ENCODE measurements at places on chromosomes 6 and 20.

GRCh38 chr6:112683926-112684325 is 336.8 kb downstream of the RFPL4B start:
- no peak for DNase-seq

DNA sequence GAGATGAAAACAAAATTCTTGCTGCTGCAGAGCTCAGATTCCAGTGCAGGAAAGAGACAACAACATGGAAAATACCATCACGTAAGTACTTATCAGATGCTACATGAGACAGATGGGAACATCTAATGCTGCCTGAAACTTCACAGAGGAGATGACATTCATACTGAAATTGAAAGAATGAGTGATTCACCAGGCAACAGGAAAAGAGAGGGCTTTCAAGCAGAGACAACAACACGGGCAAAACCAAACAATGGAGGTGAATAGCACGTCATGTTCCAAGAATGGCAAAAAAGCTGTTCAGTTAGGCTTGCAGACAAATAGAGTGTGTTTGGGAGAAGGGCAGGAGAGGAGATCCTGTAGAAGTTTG is 39.3 kb downstream of the GTF2H5 start:
- no peak for DNase-seq

GRCh38 chr6:65988006-65988405 is 281.0 kb upstream of the EYS start:
- no peak for DNase-seq

- no peak for DNase-seq
Observed at GRCh38 chr6:102411796-102412195, 1018.3 kb downstream of the GRIK2 start.

DNA sequence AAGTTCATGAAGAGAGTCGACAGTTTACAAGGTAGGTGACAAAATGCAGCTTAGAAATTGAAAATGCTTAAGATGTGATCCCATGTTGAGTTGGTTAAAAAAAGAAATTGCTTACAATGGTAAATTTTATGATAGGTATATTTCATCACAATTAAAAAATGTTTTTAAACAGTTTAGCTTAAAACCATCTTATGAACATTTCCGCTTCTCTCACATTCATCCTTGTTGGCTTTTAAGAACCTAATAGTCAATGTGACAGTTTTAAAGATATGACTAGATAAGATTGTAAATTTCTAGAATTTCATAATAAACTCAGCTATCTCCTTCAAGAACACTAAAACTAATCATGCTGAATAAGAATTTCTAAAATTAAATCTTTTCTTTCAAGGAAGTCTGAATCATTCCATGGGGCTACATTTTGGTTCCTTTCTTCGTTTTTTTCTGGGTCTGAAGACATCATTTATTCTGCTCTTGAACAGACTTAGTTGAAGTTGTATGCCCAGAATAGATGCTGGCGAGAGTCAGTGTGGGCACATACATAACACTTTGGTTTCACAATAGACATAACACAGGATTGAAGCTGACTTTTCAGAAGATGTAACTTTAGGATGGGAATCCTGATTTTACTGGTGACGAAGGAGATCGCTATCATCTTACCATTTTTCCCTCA is 35.9 kb upstream of the LTV1 start:
- DNase-seq = no peak

DNA sequence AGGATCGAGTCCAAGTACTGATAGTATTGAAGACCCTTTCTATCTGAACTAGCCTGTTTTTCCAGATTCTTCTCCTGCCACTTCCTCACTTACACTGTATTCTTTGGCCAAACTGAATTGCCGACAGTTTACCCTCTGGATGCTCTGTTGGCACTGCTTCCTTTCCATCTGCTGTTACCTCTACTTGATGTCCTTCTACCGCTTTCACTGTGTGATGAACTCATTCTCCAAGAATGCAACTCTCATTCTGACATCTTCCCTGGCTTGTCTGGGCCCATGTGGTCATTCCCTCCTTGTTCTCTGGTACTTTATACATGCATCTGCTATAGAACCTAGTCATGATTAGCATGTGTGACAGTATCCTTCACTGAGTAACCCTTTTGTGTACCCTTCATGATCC is 16.3 kb downstream of the RPRD1B start:
- no peak for DNase-seq

GRCh38 chr6:84332139-84333034 is 104.9 kb upstream of the CEP162 start:
- no peak for DNase-seq

DNA sequence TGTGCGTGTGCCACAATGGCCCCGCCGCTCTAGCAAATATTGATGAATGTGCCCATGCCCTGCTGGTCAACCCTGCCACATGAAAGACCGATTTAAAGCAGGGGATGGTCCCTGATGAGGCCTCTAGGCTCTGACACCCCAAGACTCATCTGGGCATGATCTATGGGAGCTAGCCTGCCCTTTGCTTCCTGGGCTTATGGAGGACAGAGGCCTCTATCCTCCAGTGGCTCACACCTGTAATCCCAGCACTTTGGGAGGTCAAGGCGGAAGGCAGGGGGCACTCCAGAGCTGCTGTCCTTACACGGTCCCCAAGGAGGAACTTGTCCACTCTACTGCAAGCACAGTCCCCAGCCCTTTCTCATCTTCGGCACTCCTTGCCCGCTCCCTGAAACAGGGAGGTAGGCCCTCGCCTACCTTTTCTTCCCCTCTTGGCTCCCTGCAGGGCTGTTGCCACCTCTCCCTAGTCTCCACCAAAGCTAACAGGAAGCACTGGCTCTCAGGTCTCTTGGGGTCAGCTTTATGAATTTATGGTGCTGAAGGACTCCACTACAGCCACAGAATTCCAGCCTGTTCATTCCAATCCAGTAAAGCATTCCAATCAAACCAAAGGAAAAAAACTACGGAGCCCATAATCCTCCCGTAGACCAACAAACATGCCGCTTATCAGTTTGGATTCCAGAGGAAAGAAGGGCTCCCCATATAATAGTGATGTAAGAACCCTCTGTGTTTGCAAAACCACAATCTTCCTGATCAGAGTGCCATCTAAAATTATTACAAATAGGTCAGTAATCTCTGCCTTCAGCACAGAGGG is 48.7 kb upstream of the FOXQ1 start:
- DNase-seq = no peak

- DNase-seq = no peak
Observed at GRCh38 chr6:148595550-148595949, 151.3 kb upstream of the UST start.

DNA sequence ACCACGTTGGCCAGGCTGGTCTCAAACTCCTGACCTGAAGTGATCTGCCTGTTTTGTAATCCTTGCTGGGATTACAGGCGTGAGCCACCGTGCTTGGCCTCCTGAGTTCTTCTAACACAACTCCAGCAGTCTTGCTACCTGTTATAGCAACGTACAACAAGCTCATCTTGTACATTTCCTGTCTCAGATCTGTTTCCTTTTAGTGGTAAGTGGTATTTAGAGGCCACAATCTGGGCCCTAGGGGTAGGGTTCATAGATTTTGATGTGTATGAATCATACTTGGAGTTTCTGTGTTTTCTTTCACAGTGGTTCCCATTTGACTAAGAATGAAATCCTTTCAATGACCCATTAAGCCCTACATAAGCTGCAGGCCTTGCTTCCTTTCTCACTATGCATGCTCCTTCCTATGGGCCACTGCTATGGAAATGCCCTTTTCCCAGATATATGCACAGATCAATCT is 27.1 kb upstream of the SYNCRIP start:
- DNase-seq = no peak

GRCh38 chr6:43779852-43780236 is 9.8 kb downstream of the VEGFA start:
- DNase-seq = no peak

- DNase-seq = no peak
Observed at GRCh38 chr6:131950767-131951575, at the start of gene CCN2. CCN2 (minus strand) TSS chr6:131951372; CDS start chr6:131951172, 200 bp downstream.

DNA sequence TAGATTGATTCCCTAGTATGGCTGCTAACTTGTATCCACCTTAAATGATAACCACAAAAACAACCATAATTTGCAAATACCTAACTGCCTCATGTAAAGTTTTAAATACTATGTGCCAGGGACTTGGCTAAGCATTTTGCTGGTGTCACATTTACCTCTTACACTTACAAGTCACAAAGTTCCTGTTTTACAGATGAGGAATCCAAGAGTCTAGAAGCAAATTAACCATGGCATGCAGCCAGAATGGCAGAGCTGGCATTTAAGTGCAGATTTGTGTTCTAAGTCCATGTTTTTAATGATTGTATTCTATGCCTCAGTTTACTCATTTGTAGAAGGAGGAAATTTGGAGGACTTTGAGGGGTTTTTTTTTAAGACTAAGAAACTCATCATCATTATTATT is 696.7 kb downstream of the PTPRT start:
- no peak for DNase-seq

- no peak for DNase-seq
Observed at GRCh38 chr6:13874191-13874549, 50.6 kb upstream of the RNF182 start.

DNA sequence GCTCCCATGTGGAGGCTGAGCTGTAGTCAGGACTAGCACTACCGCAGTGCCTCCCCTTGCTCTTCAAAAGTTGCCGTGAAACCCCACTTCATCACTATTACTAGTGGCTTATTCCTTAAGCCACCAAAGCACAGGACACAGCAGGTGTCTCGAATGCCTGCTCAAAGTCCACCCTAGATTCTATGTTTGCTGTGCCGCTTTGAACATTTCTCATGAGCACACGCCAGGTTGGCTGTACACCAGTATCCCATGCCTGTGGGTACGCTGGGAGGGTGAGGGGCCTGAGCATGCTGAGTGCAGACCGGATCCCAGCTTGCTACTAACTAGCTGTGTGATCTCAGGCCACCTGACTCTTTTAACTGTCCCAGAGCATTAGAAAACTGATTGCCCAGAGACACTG is 335.8 kb upstream of the QKI start:
- no peak for DNase-seq

GRCh38 chr6:148747145-148747470 is 278 bp downstream of the UST start:
- DNase-seq = no peak

GRCh38 chr6:144897441-144897921 is 612.3 kb downstream of the UTRN start:
- no peak for DNase-seq

GRCh38 chr20:51861726-51862466 is 59.6 kb upstream of the SALL4 start:
- DNase-seq = no peak

GRCh38 chr20:40294175-40294574 is 394.9 kb downstream of the MAFB start:
- no peak for DNase-seq

Measured in activated CD4-positive, alpha-beta T cell treated with anti-CD3 and anti-CD28 coated beads for 1 hour (primary cell).